Mammary epithelial cell (primary cell): ENCODE measurements at places on chromosomes 13 and 19. TPM values are rescaled to one million over a fixed set of nuclear protein-coding genes. Genes with fewer than 3 reads are reported as not detected.

RPL28 gene
- 1,713 and 2,038 TPM in 2 replicates for total RNA-seq

CYP4F22 gene
- not detected for total RNA-seq

SOX1 gene
- not detected for total RNA-seq

ZNF730 gene
- total RNA-seq, result 3.5 TPM

S1PR5 gene
- total RNA-seq, result 2.5 and 8.5 TPM in 2 replicates

TEX26 gene
- total RNA-seq, result not detected

TMEM255B gene
- total RNA-seq, result 4.2 TPM

BAX gene
- total RNA-seq, result 180 and 264 TPM in 2 replicates

ZNF599 gene
- 5.7 TPM for total RNA-seq

ZNF888 gene
- 6.0 and 6.1 TPM in 2 replicates for total RNA-seq

OVOL3 gene
- total RNA-seq, result not detected in 2 replicates

LILRA2 gene
- total RNA-seq, result not detected

ZNF563 gene
- total RNA-seq, result 5.0 TPM

TNNI3 gene
- not detected for total RNA-seq

DBP gene
- total RNA-seq, result 0.32 and 0.73 TPM in 2 replicates

TRPC4 gene
- not detected for total RNA-seq

C3 gene
- 42.5 and 122 TPM in 2 replicates for total RNA-seq

CRX gene
- not detected for total RNA-seq

GIPC3 gene
- not detected in 2 replicates for total RNA-seq

PEG3 gene
- 3.2 TPM for total RNA-seq

KLK10 gene
- total RNA-seq, result 74.0 TPM

ADGRE3 gene
- not detected in 2 replicates for total RNA-seq
